NCI-H146 (cell line): ENCODE measurements at places on chromosomes 3 and 15.

DNA sequence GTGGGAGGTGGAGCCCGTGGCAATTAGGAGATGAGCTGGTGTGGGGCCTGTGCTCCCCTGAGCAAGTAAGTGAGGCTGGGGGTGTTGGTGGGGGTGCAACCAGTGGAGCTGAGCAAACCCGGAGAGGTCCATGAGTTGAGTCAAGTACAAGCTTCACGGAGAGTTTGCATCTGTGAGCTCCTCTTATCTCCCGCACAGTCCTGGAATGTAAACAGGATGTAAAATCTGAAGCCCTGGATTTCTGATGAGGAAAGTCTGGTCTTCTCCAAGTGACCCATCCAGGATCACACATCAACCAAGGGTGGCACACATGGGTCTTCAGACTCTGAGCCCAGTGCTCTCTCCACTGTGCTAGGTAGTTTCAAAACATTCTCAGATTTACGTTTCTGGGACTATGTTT, 67.8 kb downstream of the LSM3 start:
- no peak for DNase-seq

GRCh38 chr3:10817506-10817905, 1.5 kb downstream of the SLC6A11 start:
- DNase-seq = no peak

DNA sequence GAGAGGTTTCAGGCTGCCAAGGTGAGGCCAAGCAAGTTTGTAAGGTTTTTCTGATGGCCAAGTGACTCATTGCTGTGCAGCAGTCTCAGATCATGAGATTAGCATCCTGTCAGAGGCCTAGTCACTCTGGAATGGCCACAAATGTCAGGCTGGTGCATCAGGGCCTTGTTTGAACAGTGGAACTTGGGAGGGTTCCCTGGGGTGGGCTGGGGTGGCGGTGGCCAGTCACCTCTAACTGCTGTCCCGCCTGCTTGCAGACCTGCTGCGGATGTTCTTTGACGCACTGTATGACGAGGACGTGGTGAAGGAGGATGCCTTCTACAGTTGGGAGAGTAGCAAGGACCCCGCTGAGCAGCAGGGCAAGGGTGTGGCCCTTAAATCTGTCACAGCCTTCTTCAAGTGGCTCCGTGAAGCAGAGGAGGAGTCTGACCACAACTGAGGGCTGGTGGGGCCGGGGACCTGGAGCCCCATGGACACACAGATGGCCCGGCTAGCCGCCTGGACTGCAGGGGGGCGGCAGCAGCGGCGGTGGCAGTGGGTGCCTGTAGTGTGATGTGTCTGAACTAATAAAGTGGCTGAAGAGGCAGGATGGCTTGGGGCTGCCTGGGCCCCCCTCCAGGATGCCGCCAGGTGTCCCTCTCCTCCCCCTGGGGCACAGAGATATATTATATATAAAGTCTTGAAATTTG, 2.8 kb upstream of the FAM131A start:
- no peak for DNase-seq

DNA sequence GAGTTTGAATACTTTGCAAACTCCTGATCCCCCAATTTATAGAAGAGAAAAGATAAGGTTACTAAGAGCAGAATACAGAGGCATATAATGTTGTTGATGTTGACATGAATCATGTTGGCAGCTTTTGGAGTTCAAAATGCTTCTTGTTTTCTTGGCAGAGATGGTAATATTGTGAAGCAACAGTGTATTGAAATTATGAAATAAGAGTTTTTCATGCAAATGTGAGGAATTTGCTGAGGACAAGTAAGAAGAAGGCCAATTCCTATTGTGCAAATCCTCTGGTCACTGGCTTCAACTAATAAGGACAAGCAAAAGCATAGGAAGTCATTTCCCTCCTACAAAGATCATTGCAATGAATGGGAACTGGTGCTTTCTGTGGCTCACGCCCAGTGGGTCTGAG, 126.9 kb upstream of the CHL1 start:
- DNase-seq = no peak

DNA sequence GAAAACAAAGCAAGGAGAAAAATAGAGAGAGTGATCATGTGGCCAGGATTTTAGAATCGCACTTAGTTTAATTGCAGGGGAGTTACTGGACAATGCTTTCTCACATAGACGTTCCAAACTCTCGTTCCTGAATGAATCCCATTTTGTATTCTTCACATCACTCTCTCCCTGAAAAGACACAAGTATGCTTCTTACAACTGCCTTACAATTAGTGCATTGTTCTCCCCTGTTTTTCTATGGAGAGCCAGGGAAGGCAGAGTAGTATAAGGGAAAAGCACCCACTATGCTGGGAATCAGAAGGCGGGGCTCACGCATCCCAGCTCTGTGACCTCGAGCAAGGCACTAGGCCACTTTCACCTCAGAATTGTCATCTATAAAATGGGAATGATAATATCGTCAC, 14.4 kb downstream of the TMOD2 start:
- DNase-seq = no peak

DNA sequence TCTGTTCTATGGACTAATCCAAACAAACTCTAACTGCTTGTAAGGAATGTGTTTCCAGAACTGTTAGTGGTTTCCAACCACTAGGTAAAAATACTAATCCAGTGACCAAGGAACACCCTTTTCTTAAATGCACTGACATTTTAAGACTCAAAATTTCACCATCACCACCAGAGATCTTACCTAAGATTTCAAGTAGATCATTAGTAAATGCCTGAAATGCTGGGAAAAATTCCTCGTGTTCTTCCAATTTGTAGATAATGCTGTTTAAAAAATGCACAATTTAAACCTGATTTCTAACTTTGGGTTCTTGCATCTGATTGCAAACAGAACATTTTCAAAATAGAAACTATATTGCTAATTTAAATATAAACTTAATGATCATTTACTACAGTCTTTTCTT, 63.4 kb downstream of the ESYT3 start:
- DNase-seq = no peak

GRCh38 chr3:172134352-172134751, 95.0 kb downstream of the FNDC3B start:
- no peak for DNase-seq

- DNase-seq = no peak
Observed at GRCh38 chr15:66941108-66941711, 124.2 kb upstream of the SMAD3 start.

- DNase-seq = no peak
Observed at GRCh38 chr3:123783811-123784210, 100.3 kb downstream of the MYLK start.

- DNase-seq = no peak
Observed at GRCh38 chr15:65887565-65887964, 18.3 kb downstream of the RAB11A start.

- DNase-seq = no peak
Observed at GRCh38 chr3:52405601-52406110, 39.2 kb downstream of the SEMA3G start.

DNA sequence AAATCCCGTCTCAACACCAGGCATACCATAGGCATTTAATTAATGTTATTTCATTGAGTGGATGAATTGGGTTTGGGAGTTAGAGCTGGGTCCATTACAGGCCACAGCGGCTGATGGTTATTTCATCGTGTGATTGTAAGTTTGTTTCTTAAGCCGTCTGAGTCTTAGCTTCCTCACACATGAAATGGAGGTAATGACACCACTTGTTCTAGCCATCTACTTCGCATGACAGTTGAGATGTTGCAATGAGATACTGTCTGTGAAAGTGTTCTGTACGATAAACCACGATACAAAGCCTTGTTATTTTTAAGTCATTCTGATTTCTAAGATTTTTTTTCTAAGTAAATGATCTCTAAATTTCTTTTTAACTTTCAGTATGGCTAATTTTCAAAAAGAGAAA, 8.6 kb upstream of the TP63 start:
- no peak for DNase-seq

- DNase-seq = peak; percentile 78
Observed at GRCh38 chr3:128343287-128344051, 123.2 kb downstream of the DNAJB8 start.

DNA sequence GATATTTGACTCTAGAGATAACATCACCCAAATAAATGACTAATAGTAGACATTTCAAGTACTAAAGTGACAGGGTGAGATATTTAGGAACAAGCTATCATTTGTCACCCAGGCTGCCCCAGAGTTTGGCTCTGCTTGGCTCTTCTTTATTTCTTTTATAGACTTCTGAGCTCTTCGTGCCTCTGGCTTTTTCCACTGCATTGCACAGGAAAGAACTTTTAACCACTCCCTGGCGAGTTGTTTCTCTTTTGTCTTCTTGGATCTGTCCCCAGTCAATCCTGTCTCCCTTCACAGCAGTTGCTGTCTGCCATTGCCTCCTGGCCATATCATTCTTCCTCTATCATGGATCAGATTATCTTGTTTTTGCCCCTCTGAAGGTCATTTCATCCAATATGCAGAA, 339.2 kb upstream of the DCBLD2 start:
- DNase-seq = no peak

DNA sequence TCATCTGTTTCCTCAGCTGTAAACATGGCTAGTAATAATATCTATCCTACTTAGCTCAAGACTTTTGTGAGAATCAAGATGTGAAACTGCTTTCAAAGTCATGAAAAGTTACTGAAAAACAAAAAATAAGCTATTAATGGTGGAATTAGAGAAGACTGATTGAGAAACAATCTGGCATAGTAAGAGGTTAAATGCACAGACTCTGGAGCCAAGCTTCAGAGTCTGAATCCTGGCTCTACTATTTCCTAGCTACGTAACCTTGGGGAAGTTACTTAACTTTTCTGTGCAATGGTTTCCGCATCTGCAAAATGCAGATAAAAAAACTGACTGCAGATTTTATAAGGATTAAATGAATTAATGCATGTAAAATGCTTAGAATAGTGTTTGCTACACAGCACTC, 28.8 kb downstream of the LRRFIP2 start:
- no peak for DNase-seq

DNA sequence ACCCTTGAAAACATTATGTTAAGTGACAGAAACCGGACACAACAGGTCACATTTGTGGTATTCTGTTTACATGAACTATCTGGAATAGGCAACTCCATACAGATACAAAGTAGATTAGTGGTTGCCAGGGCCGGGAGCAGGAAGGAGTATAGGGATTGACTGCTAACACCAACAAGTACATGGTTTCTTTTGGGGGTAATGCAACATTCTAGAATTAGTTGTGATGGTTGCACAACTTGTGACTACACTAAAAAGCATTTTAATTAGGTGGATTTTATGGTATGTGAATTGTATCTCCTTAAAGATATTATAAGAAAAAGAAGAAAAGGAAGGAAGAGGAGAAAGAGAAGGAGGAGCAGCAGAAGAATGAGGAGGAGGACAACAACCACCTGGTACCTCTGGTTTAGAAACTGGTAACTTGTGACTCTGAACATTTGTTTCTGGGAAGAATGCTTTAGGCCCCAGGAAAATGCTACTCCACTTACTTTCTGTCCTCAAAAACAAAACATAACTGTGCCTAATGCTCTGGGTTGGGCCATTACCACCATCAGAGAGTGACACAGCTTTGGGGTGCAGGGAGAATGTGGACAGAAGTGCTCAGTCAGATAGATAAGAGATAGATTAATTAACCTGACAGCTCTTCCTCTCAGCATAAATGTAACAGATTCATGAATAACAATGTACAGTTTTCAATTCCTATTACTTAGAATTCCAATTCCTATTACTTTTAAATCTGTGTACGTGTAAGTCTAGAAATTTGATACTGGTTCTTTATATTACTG, 20.3 kb downstream of the SETMAR start:
- DNase-seq = no peak

GRCh38 chr3:127542441-127542952, 48.0 kb downstream of the TPRA1 start:
- DNase-seq = peak; percentile 86

- peak; percentile 28 for DNase-seq
Observed at GRCh38 chr3:126132751-126133511, 47.5 kb downstream of the ALDH1L1 start.

- no peak for DNase-seq
Observed at GRCh38 chr3:4888913-4889846, 90.1 kb upstream of the BHLHE40 start.

DNA sequence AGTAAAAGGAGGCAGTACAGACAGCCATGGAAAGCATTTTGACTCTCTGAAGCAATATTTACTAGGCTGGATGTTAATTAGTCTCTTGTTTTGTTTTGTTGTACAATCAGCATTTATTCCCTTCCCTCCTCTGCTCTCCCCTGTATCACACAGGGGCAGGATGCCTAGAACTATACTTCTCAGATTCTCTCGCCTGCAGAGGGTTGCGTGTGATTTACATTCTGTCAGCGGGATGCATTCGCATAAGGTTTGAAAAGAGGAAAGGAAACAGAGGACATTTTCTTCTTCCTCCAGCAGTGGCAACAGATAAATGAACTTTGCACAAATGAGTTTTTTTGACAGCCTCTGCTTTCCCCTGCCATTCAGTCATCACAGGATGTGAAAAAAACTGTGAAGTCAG, 188.3 kb downstream of the RSL24D1 start:
- DNase-seq = no peak

DNA sequence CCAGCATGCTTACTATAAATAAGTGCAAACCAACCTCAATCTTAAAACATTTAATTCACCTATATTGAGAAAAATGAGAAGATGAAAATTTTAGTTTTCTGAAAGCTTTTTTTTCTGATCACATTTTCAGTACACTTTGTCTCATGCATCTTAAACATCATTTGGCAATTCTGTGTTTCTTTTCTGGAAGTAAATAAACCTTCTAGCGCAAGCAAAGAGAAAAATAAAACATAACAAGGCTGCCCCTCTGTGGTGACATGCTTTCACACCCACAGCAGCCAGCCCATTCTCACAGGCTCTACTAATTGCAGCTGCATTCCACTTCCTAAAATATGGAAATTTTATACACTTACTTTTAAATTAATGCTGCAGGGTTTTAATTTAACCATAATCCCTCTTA, 90.1 kb downstream of the NEK10 start:
- no peak for DNase-seq

- no peak for DNase-seq
Observed at GRCh38 chr15:37695719-37696118, 238.7 kb upstream of the TMCO5A start.

GRCh38 chr3:22606461-22606860, 596.7 kb upstream of the UBE2E2 start:
- no peak for DNase-seq

GRCh38 chr3:46086083-46086437, 58.8 kb upstream of the XCR1 start:
- no peak for DNase-seq
